Cardiac septum (tissue), 1 donor: ENCODE measurements at places on chromosomes 2 and 18.

GRCh38 chr2:160325418-160325817 is 125.3 kb upstream of the ITGB6 start:
- DNase-seq, result no peak

DNA sequence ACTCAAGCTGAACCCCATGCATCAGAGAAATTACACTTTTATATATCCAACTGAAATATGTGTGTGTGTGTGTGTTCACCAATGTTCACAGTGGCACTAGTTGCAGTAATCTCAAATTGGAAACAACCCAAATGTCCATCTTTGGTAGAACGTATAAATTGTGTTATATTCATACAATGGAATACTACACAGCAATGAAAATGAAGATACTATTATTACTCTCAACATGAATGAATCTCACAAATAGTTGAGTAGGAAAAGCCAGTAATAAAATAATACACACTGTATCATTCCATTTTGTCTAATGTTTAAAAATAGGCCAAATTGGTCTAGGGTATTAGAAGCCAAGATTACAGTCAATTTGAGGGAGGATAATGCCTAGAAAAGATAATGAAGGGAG is 48.0 kb upstream of the NFE2L2 start:
- no peak for DNase-seq

DNA sequence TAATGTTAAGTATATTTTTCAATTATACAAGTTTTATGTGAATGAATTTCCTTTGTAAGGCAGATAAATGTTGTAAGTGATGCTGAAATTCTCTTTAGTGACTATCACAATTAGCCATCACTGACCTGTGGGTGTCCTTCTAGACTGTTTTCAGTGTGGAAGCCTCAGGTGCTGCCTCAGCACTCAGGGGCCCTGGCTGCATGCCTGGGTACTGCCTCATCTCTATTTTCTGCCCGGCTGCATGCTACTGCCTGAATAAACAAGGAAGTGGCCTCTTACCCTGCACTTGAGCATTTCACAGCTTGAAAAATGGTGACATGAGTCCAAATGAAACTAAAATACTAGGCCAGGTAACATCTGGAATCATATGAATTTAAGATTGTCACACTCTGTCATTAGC is 787.6 kb upstream of the SALL3 start:
- no peak for DNase-seq

GRCh38 chr2:232315049-232315922 is 63.3 kb upstream of the ALPP start:
- peak; percentile 91 for DNase-seq

- DNase-seq, result no peak
Measured at GRCh38 chr2:171318463-171318934, 115.3 kb downstream of the METTL8 start.

DNA sequence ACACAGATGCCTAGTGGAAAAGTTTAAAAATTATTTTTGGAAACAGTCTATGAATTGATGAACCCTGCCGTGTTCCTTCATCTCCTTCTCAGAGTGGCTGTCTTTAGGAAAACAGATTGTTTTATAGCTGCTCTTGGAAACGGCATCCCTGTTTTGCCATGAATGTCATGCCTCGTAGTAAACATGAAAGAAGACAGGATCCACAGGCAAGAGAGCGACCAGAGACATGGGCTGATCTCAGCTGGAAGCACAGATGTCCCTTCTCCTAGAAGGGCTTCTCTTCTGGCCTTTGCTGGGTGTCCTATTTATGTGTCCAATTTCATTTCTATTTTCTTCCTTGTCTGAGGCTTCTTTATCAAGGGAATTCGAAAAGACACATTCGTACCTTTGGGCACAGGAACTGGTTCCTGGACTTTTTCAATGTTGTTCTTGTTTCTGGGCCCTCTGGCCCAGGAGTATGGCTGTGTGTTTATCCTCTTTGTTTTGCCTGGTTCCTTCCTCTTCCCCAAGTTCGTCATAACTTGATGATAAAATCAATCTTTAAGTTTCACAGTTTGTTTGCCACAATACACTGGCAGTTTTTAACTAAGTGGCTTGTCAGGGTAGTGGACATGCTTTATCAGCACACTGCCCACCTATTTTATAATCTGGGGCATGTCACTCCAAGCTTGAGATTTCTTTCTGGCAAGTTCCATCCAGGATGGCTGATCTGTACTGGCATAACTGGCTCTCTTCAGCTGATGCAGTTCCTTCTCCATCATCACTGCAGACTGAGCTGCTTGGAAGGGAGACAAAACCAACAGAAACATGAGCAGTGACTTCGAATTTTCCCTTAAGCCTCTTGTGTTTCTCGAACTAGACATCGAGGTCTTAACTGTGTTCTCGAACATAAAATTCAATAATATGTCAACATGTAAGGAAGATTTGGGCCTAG is 63.2 kb upstream of the MGAT4A start:
- no peak for DNase-seq
